ENCODE measurements at places on chromosomes 6 and 20. TPM values are rescaled to one million over a fixed set of nuclear protein-coding genes. Genes with fewer than 3 reads are reported as not detected.

DNA sequence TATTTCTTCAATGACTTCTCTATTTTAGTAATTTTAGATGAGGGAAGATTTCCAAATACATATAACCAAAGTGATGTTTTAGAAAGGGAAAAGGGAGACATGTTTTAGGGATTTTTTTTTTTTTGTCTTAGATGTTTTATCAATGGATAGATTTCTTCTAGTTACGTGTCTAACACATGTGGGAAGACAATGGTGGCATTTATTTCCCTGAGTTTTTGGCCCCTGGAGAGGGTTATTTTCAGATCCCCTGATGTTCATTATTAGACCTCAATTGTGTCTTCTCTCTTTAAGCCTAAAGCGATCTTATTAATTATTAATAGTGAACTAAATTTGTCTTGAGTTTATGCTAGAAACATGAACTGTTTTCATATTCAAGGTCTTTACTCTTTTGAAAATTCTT, 30.3 kb downstream of the TRMT11 start:
- DNase-seq = no peak

GRCh38 chr6:90399970-90400369, 103.3 kb upstream of the BACH2 start:
- DNase-seq = peak; percentile 56

GRCh38 chr20:40438161-40438830, 250.7 kb downstream of the MAFB start:
- no peak for DNase-seq

DNA sequence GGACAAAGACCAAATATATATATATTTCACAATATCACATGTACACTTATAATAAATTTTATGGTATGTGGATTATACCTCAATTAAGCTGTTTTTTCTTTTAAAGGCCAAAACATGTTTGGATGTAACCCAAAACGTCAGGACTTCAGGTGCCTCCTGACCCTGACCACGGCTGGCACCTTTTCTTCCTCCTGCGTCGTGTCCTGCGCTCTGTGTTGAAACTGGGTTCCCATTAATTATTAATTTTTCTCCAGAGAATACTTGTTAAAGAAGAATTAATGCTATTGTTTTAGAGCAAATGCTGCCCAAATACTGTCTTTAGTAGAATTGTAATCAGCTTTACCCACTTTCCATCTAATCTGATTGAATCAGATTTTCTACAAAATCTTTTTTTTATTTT, 46.7 kb upstream of the VSX1 start:
- DNase-seq = no peak

- no peak for DNase-seq
These were observed 117.6 kb downstream of the PERP start for GRCh38 chr6:137989664-137990063.

SLC26A8 gene
- total RNA-seq = not detected

DNA sequence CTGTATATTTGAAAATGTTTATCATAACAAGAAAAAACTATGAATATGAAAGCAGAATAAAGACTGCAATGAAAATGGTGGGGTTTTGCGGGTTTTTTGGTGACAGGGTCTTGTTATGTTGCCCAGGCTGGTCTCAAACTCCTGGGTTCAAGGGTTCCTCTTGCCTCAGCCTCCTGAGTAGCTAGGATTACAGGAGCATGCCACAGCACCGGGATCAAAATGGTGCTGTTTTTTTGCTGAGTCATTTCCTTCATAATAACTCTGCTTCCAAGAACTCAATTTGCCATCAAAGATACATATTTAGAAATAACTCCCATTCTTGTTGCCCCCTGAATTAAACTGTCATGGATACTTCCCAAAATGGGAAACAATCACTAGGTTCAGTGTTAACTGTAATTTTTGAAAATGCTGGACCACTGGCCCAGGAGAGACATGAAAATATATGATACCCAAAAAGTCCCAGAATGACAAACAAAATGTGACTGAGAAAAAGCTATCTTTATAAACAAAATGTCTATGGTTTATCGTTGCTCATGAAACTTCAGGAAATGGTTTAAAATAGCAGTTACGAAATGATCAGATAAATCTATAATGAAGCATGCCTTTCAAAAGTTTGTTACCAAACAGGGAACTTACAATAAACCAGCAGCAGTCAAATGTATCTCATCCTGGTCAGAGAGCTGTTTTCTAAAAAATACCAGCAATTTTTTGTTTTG, 32.2 kb downstream of the ILRUN start:
- DNase-seq = peak; percentile 44

C6orf52 gene
- 2.7 TPM for total RNA-seq

DNA sequence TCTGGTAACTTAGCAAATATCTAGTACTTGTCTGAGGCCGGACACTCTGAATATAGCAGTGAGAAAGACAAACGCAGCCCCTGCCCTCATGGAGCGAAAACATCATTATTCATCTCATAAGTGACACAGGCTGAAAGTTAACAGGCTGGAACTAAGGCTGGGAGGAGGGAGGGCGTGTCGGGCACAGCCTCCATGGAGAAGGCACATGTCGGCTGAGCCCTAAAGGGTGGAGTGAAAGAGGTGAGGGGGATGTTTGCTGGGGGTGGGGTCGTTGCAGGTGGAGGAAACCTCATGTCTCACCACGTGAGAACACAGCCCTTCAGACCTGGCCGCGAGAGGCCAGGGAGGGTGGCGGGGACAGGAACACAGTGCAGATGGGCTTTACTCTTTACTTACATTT, 108.8 kb upstream of the FOXC1 start:
- no peak for DNase-seq

- no peak for DNase-seq
These were observed 78.3 kb upstream of the CTNNBL1 start for GRCh38 chr20:37615340-37616109.

GRCh38 chr6:92545861-92546260, 873.5 kb downstream of the EPHA7 start:
- no peak for DNase-seq

DNA sequence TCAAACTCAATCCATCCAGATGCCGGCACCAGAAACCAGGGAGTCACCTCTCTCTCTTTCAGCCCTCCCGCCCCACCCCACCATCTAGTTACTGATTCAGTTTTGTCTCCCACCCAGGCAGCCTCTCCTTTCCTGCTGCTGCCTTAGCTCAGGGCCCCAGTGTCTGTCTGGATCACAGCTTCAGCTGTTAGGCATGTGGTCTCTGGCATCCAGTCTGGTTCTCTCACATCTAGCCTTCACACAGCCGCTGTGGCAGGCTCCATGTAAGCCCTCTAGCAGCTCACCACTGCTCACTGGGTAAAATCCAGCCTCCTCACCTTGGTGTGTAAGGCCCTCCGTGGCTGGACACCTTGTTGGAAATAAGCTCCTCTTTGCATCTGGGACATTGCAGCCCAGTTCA, 21.3 kb downstream of the AARS2 start:
- DNase-seq = no peak

DNA sequence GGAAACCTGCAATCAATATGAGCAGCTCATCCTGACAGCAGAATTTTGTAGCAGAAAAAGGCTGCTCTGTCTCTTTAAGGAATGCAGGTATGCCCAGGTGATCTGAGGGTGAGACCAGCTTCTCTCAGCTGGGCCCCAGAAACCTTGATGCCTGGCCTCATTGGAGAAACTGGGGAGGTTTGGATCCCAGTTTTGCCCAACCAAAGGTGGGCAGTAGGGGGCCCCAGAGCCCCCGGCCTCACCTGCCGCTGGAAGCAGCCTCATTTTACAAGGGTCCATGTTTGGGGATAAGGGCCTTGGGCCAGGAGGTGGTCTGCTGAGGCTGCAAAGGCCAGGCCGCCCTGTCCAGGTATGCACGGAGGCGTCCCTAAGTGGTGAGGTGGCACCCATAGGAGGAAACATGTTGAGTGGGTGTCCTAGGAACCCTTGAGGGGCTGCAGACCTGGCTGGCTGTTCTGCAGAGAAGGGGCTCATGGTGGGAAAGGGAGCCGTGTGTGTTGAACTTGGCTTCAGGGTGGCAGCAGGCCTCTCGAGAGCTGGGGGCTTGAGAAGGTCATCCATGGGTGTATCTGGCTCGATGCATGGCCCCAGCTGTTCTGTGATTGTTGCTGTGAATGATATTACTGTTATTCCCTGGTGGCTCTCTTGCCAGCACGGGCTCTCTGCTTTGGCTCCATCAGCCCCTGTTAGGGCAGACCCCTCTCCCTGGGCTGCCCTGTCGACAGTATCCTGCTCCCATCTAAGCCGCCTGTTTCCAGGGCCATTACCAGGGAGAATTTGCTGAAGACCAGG, 208.4 kb downstream of the CDH4 start:
- DNase-seq = no peak

ENPP4 gene
- 19.6 TPM for total RNA-seq

FOXF2 gene
- 2.7 TPM for total RNA-seq

CD40 gene
- total RNA-seq = not detected

GRCh38 chr6:89679215-89680120, 40.9 kb upstream of the LYRM2 start:
- DNase-seq = no peak

GRCh38 chr6:150307520-150307919, 61.3 kb upstream of the IYD start:
- DNase-seq = no peak

- peak; percentile 91 for DNase-seq
These were observed 1.7 kb downstream of the MUCL3 start for GRCh38 chr6:30942338-30943060.

DNA sequence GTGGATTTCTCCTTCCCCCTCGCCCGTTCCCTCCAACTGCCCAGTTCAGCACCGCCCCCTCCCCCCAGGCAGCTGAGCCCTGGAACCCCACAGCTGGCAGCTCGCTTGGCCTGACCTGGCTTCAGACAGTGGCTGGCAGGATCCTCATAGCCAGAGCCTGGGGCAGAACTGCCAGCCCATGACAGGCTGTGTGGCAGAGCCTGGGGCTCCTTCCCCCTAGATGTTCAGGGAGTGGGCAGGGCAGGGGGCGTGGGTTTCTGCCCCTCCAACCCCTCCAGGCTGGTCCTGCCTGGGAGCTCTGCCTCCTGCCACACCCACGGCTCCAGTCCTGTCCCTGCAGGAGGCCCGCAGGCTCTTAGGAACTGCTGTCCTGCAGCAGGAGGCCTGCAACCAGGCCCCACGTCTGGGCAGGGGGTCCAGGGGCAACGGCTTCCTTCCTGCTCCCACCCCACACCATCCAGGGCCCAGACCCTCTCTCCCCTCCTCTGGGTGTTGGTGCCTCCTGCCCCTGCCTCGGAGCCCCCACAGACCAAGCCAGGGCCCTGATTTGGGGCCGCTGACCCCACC, 9.6 kb upstream of the KCNQ2 start:
- DNase-seq = no peak

SLA2 gene
- total RNA-seq = not detected

GRCh38 chr6:156883497-156884252, 106.5 kb downstream of the ARID1B start:
- no peak for DNase-seq

HEY2 gene
- 0.77 TPM for total RNA-seq

DNA sequence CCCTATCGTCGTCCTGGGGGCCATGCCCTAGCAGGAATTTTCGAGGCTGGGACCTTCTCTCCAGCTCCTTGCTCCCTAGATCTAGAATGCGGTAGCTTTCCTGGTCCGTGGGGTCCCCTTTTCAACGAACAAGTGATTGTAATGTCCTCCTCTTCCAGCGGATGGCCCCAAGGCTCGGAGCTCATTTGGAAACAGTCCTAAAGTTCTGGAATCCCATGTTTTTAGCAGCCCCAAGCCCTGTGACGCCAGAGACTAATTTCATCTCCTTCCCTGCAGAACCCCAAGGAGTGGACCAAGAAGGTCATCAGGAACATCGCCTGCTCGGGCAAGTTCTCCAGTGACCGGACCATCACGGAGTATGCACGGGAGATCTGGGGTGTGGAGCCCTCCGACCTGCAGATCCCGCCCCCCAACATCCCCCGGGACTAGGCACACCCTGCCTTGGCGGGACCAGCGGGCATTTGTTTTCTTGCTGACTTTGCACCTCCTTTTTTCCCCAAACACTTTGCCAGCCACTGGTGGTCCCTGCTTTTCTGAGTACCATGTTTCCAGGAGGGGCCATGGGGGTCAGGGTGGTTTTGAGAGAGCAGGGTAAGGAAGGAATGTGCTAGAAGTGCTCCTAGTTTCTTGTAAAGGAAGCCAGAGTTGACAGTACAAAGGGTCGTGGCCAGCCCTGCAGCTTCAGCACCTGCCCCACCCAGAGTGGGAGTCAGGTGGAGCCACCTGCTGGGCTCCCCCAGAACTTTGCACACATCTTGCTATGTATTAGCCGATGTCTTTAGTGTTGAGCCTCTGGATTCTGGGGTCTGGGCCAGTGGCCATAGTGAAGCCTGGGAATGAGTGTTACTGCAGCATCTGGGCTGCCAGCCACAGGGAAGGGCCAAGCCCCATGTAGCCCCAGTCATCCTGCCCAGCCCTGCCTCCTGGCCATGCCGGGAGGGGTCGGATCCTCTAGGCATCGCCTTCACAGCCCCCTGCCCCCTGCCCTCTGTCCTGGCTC, 48.5 kb downstream of the PYGB start:
- DNase-seq = no peak

- no peak for DNase-seq
These were observed 6.5 kb downstream of the PDRG1 start for GRCh38 chr20:31945319-31945718.

DNA sequence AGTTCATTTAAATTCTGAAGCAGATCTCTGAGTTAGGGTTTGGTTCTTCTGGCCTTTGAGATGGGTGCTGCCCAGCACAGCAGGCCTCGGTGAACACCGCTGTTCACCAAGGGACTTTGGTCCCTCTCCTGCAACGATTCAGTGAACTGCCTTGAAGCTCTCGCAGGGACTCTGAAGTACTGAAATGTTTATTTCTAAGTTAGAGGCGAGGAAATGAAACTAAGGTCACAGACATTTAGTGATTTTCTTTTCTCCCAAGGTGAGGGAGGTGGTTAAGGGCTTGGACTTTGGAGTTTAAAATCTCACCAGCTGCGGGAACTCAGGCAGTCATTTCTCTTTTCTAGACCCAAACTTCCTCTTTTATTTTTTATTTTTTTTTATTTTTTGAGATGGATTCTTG, 26.2 kb downstream of the E2F3 start:
- DNase-seq = no peak

DNA sequence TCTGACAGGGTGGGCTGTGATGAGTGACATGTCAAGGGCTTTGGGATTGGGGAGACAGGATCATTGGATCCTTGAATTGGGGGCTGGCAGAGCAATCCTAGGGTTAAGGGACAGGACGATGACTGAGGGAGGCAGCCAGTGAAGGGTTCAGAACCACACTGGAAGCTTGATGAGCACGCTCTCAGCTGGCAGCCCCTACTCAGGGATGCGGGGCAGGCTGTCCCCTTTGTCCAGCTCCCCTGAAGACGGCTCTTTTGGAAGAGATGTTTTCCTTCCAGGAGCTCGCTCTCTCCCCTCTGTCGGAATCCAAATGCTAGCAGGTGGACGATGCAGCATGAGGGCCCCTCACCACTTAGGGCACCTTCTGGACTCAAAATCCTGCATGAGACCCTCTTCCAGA, 8.4 kb downstream of the TGM3 start:
- DNase-seq = no peak

GRCh38 chr20:20292472-20292871, 75.4 kb upstream of the INSM1 start:
- DNase-seq = peak; percentile 31

PPP1R16B gene
- total RNA-seq = under 0.01 TPM

GINM1 gene
- total RNA-seq = 42.1 TPM

DNA sequence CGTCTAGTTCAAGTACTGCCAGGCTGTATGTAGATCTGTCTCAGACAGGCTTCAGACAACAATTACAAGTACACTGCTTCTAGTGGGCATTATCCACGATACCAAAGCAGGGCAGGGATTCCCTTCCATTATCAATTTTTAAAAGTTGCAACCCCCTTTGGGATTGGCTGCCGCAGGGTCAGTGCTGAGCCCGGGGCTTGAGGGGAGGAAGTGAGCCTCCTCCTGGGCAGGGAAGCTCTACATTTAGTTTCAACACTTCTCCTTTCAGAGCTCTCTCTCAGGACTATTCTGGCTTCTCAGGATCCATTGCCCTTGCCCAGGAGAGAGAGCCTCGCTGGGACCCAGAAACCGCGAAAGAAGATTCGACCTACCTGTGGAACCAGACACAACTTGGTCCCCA, 1.5 kb downstream of the HTR1B start:
- no peak for DNase-seq
